Left ventricle myocardium superior (tissue), 1 donor: ENCODE measurements at places on chromosomes 7 and 10.

GRCh38 chr10:78438907-78439809, 405.5 kb downstream of the RPS24 start:
- DNase-seq = no peak

GRCh38 chr7:35799846-35800717, 775 bp upstream of the SEPTIN7 start:
- DNase-seq = peak; percentile 89

DNA sequence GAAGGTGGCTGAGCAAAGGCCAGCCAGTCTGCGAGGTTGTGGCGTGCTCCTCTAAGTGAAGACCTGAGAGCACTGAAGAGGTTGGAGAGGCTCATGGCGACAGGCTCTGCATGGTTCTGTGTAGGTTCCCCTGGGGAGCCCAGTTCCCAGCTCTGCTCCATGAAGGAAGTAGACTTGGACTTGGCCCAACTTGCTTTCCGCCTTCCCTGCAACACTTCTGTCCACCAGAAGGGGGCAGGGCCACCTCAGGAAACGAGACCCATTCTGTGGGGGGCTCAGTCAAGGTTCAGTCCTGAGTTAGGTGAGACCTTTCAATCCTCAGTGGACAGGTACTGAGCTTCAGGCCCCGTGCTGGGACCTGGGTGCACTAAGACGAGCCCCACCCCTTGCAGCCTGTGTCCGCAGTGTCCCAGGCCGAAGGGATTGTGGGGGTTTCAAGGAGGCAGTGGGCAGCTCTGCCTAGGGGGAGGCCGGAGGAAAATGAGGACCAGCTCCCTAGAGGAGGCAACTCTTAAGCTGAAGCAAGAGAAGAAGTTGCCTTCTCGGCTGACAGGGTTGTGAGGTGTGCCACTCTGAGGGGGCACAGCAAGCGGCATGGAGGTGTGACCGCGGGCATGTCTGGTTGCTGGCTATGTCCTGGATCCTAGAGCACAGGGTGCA, 15.0 kb upstream of the PCBD1 start:
- peak; percentile 74 for DNase-seq

DNA sequence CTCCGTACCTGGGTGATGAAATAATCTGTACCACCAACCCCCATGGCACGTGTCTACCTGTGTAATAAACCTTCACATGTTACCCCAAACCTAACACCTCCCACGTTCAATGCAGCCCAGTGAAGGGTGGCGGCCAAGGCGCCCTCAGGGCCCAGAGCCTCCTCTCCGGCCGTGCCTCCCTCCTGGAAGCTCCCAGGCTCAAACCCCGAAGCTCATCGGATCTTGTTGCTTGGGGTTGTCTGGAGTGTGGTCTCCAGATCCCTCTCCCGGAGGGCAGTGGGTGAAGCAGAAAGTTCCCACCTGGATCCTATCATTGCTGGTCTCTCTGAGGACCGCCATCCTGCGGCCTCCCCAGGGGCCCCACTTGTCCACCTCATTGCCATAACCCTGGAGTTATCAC, 9.4 kb upstream of the KNDC1 start:
- no peak for DNase-seq

DNA sequence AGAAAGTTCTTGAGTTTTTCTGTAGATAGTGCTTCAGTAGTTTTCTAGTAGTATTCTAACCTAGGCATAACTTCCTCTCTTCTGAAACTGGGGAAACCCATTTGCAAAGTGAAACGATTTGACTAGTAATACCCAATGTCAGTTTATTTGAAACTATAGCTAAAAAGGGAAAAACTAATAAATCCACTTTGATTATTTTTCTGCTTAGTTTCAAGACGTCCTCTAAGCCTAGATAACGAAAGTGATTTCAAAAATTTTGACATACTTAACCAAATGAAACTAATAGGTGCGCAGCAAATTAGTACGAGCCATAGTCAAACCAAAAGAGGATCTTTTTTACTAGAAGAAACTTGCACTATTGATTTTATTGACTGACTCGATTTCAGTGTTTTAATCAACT, 9.8 kb upstream of the SP8 start:
- DNase-seq = no peak
